Smooth muscle cell of trachea (primary cell): ENCODE measurements at places on chromosomes 1 and 21. TPM values are rescaled to one million over a fixed set of nuclear protein-coding genes. Genes with fewer than 3 reads are reported as not detected.

Gene TRIM17
- total RNA-seq: 0.15 TPM in 1 of 2 replicates, not detected in the other

Gene RNF186
- total RNA-seq: not detected in 2 replicates

Gene PRKAA2
- 3.0 and 4.1 TPM in 2 replicates for total RNA-seq

Gene UBXN10
- total RNA-seq: under 0.01 TPM in 2 replicates

Gene COP1
- total RNA-seq: 47.1 and 66.0 TPM in 2 replicates

Gene MEAF6
- total RNA-seq: 57.6 and 75.9 TPM in 2 replicates

Gene DEPDC1
- total RNA-seq: 3.3 and 35.5 TPM in 2 replicates

Gene PDZK1IP1
- total RNA-seq: 0.50 TPM in 1 of 2 replicates, not detected in the other

Gene SPRR5
- not detected in 2 replicates for total RNA-seq

Gene C1orf21
- total RNA-seq: 50.9 and 51.3 TPM in 2 replicates

Gene GCSAML
- not detected in 2 replicates for total RNA-seq

Gene CHIA
- total RNA-seq: not detected in 2 replicates

Gene SLC5A3
- 20.5 and 23.0 TPM in 2 replicates for total RNA-seq

Gene UTS2
- total RNA-seq: not detected in 2 replicates

Gene CCDC190
- under 0.01 TPM in 1 of 2 replicates, not detected in the other for total RNA-seq

Gene DYNLT5
- 0.33 and 1.6 TPM in 2 replicates for total RNA-seq

Gene OR2T11
- not detected in 2 replicates for total RNA-seq

Gene FNBP1L
- 6.3 and 8.1 TPM in 2 replicates for total RNA-seq

Gene VANGL2
- total RNA-seq: under 0.01 TPM in 1 of 2 replicates, not detected in the other

Gene ELAPOR1
- total RNA-seq: 0.15 and 0.33 TPM in 2 replicates

Gene NBPF19
- 10.9 and 28.1 TPM in 2 replicates for total RNA-seq

Gene TMEM200B
- 20.0 and 22.8 TPM in 2 replicates for total RNA-seq

Gene RASAL2
- total RNA-seq: 18.9 and 22.7 TPM in 2 replicates

Gene PRRC2C
- total RNA-seq: 51.4 and 60.9 TPM in 2 replicates

Gene LCE1F
- not detected in 2 replicates for total RNA-seq

Gene YRDC
- total RNA-seq: 8.1 and 11.1 TPM in 2 replicates

Gene SAMD13
- 1.2 and 3.1 TPM in 2 replicates for total RNA-seq

Gene OR10J1
- total RNA-seq: not detected in 2 replicates

Gene NTRK1
- total RNA-seq: not detected in 2 replicates

Gene TCEA3
- 9.7 and 36.9 TPM in 2 replicates for total RNA-seq
